ENCODE measurements at places on chromosomes 11 and 22.

GRCh38 chr11:69286374-69287371, 7.3 kb upstream of the MYEOV start:
- DNase-seq: no peak

DNA sequence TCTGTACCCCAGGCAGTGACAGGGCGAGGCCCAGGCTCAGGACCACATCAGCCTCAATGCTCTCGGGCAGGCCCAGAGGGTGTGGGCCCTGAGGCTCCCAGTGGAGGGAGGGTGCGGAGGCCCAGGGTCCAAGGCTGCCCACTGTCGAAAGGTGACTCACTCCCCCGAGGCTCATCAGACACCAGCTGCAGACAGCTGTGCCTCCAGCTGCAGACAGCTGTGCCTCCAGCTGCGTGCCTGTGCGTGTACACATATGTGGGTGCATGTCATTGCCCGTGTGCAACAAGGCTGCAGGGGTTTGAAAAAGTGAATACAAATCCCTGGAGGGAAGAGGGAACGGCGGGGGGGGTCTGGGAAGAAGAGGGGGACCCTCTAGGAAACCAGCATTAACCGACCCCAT, 134.3 kb downstream of the BRD1 start:
- DNase-seq: no peak

GRCh38 chr11:33162831-33163230, 1.6 kb upstream of the CSTF3 start:
- DNase-seq: no peak

DNA sequence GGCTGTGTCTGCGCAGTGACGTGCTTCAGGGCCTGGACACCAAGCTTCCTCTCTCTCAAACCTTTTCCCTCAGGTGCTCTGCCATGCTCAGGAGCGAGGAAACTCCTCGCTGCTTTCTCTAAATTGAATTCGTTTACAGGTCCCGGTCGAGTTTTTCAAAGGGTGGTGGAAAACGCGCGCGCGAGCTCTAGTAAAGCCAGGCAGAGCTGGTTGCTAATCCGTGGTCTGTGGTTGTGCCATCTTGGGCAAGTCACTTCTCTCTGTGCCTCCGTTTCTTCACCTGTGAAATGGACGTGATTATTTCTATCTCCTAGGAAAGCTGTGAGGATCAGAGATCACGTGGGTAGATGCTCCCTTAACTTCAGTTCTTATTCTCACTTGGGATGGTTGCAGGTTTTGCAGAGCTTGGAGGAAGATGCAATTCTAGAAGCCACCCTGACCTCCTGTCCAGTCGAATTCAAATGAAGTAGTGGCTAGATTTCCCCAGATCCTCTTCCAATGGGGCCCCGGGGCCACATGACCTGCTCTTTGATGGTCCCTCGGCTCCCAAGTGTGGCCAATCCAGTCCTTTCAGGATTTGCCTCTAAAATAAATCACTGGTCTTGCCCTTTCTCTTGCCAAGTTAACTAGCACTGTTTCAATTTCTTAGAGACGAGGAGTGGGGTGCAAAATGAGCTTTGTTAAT, 10.5 kb upstream of the ALX4 start:
- no peak for DNase-seq

- no peak for DNase-seq
These were observed 317.4 kb downstream of the C11orf87 start for GRCh38 chr11:109739379-109739778.

Measured in CD4-positive, alpha-beta T cell treated with Interleukin-4 for 1 hour (primary cell).